Central memory CD4-positive, alpha-beta T cell (primary cell): ENCODE measurements at places on chromosomes 5 and 9.

DNA sequence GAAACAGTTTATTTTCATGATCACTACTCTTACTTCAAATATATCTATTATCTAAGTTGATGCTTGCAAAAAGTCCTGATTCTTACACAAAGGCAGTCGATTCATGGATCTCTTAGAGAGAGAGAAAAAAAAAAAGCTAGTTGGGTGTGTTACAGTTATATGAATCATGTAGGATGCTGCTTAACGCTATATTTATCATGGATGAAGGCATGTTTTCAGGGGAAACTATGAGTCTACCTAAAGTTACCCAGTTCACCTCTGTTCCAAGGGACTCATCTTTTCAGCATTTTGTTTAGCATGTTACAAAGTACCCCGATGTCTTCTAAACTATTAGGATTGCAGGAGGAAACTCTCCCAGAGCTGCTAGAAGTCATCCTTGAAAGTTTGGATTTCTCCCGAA lies 13.5 kb downstream of the TMC1 start:
- DNase-seq, result no peak

DNA sequence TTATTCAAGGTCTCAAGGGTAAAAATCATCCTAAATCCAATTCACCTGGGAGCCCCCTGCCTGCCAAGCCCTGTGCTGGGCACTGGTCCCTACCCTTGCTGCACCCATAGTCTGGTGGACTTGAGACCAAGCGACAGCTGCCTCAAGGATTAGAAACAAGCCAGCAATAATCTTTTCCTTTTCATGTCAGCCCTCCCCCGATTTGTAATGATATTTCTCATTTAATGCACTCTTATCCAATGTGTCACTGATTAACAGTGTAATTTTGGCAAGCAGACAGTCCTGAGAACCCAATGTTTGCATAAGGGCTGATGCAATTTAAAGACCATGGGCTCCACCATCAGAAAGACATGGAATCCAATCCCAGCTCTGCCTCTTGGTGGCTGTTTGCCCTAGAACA lies 108.9 kb downstream of the ACTL7B start:
- no peak for DNase-seq

DNA sequence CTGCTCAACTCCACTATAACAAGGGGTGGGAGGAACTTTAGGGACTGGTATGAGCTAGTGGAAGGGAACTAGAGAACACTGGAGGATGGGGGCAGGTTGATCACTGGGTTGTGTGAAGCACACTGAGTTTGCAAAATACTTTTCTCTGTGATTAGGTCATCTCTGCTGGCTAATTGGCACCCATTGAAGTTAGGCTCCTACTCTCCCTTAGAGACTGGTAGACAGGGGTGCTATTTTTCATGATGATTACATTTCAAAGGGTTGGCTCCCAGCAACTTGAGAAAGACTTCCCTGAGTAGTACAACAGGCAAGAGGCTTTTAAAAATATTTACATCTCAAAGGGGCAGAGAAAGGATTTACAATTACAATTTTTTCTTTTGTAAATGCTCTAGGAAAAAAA lies 50.4 kb upstream of the MTAP start:
- no peak for DNase-seq

GRCh38 chr5:114450437-114450836 lies 88.6 kb downstream of the KCNN2 start:
- no peak for DNase-seq

DNA sequence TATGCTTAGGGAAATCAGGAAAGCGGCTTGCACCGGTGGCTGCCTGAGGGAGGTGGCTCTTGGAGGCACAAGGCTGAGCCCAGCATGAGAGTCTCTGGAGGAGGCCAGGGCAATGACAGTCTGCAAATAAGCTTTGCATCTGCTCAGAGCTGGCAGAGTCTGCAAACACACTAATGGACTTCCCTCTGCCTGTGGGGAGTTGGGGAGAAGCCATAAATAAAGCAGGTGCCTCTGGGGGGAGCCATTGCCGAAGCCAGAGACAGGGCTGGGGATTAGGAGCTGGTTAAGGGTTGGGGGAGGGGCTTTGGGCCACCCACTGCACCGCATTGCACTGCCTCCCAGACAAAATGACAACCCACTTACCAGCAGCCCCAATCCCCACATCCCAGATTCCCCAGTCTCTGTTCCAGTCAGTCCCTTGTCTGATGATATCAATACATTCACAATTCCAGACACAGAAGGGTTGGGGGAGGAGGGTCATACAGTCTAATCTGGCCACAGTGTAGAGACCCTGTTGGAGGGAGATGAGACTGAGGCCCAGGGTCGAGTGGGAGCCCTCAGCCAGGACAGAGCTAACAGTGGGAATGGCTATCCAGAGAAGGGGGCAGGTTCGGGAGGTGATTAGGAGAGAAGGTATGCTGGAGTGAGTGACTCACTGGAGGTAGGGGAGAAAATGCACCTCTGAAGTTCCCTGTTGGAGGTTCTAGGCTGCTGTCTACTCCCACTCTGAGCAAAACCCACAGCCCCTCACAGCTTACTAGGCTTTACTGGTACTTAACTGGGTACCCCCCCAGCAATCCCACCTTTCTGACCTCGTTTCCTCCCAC lies 53.7 kb downstream of the PAX5 start:
- no peak for DNase-seq

GRCh38 chr5:147216552-147217154 lies 18.2 kb upstream of the STK32A start:
- DNase-seq, result peak; percentile 16

GRCh38 chr5:67732921-67733320 lies 482.6 kb upstream of the PIK3R1 start:
- no peak for DNase-seq

GRCh38 chr5:72604111-72604797 lies 97.0 kb upstream of the ZNF366 start:
- no peak for DNase-seq

- peak; percentile 43 for DNase-seq
Observed at GRCh38 chr5:80083101-80083890, 48.1 kb downstream of the THBS4 start.

GRCh38 chr5:131330031-131330430 lies 66.2 kb downstream of the CDC42SE2 start:
- no peak for DNase-seq

DNA sequence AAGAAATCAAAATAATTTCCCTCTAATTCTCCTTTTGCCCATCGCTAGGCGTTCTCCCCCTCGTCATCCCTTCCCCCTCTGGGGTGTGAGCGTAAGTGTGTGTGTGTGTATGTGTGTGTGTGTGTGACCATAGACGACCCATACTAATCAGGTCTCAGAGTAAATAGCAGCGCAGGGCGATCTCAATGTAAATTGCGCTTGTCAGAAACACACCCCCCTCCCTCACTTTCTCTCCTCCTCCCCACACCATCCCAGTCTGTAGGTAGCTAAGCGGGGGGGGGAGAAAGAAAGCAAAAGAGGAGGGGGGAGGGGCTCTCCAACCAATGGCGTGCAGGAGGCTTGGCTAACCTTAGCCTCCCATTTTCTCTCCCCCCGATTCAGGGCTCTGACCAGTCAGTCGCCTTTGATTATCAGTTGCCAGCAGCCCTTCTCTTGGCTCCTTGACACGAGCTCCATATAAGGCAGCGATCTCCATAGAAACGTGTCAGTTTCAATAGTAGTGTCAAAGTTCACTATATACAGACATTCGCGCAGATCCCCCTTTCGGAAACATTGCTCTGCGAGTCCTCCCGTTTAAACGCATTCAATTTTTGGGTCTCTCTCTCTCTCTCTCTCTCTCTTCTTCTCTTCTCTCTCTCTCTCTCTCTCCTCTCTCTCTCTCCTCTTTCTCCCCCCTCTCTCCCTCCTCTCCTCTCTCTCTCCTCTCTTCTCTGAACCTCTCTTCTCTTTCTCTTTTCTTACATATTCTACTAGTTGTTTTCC lies at the start of gene NR2F1:
NR2F1 (plus strand) TSS at position 546 of the 762 bp plus-strand sequence. CDS start 1,802 bp downstream, outside the sequence.
- DNase-seq, result no peak

GRCh38 chr5:92544596-92544995 lies 1036.4 kb downstream of the NR2F1-AS1 start:
- DNase-seq, result no peak

GRCh38 chr5:148790545-148791333 lies 35.7 kb upstream of the ADRB2 start:
- DNase-seq, result no peak

DNA sequence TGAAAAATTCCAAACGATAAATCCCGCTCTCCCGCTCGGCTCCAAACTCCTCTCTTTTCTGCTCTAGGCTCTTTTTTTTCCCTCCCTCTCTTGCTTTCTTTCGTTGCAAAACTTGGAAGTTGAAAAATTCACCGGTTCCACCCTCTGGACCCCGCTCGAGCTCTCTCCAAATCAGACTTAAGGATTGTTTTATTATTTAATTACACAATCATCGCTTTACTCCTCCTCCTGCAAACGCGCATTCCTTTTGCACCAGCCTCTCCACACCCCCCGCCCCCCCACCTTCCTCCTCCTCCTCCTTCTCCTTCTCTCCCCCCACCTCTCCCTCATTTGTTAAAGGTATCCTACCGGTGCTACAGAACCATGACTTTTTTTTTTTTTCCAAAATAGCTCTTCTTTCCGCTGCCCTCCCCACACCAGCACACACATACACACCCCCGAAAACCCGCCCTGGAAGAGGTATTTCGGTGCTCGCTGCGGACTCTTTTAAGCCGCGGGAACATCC lies 535 bp upstream of the NFIB start:
- no peak for DNase-seq

DNA sequence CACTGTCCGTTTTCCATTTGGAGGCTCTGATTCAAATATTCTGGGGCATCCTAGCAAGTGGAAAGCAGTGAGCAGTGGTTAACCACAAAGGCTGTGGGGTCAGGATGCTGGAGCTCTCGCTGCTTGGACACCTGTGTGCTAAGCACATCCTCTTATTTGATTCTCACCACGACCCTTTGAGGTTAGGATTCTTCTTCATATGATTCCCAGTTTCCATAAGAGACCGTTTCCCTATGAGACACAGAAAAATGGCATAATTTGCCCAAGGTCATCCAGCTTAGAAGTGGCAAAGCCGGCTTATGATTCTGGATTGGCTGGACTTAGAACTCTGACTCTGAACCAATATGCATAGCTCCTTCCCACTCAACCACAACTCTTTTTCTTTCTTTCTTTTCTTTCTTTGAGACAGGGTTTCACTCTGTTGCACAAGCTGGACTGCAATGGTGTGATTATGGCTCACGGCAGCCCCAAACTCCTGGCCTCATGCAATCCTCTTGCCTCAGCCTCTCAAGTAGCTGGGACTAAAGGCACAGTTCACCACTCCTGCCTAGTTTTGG lies 207.7 kb downstream of the TTLL11 start:
- no peak for DNase-seq

- no peak for DNase-seq
Observed at GRCh38 chr9:134192311-134192950, 28.1 kb upstream of the RNU6ATAC start.

GRCh38 chr9:92463984-92464383 lies 18.3 kb downstream of the ASPN start:
- no peak for DNase-seq

DNA sequence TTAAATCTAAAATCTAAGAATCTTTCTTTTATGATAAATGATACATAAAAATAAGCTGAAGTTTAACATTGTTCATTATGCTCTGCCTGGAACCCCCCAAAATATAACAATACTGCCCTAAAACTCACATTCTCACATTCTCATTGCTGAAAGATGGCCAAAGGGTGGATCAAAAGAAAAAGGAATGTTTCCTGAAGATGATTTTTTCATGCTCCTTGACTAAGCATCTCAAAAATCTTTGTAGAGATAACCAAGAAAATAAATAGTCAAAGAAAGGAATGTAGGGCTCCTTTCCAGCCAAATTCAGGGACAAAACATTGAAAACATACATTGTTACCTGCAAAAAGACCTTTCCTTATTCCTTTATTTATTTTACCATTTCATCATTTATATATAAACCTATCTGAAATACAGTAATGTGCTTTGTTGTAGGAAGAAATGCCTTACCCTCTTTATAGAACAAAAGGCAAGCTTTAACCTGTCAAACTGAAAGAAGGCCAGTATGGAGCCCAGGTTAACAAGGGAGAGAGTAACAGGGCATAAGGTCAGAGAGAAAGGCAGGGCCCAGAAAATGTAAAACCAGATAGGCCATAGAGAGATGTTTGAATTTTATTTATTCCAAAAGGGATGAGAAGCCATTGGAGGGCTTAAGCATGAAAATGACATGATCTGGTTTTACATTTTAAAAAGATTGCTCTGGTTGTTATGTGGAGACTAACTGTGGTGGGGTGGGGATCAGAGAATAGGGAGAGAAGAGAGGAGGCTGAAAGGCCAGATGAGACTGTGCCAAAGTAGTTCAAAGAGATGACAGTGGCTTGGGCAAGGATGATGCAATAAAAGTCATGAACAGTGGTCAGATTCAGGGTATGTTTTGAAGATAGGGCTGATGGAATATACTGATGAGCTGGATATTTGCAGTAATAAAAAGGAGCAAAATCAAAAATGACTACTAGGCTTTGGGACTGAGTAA lies 37.3 kb upstream of the CDK5RAP2 start:
- no peak for DNase-seq

- no peak for DNase-seq
Observed at GRCh38 chr9:127589955-127590370, 22.1 kb upstream of the STXBP1 start.
